Chondrocyte (in vitro differentiated cells): ENCODE measurements at places on chromosomes 16 and 17. TPM values are rescaled to one million over a fixed set of nuclear protein-coding genes. Genes with fewer than 3 reads are reported as not detected.

GRCh38 chr17:69975808-69976207 lies 99.2 kb upstream of the KCNJ16 start:
- no peaks in the 10 kb centered on the region for H3K36me3 ChIP-seq
- H3K27ac ChIP-seq = no peak overlapping the region
- H3K4me1 ChIP-seq = no peaks in the 10 kb centered on the region
- no peak overlapping the region for H3K4me3 ChIP-seq

GRCh38 chr17:33517746-33518145 lies 224.7 kb upstream of the ASIC2 start:
- no peaks in the 10 kb centered on the region for H3K27me3 ChIP-seq
- no peaks in the 10 kb centered on the region for H3K36me3 ChIP-seq
- DNase-seq = no peak
- no peak overlapping the region for H3K27ac ChIP-seq
- no peak overlapping the region for H3K4me3 ChIP-seq

DNA sequence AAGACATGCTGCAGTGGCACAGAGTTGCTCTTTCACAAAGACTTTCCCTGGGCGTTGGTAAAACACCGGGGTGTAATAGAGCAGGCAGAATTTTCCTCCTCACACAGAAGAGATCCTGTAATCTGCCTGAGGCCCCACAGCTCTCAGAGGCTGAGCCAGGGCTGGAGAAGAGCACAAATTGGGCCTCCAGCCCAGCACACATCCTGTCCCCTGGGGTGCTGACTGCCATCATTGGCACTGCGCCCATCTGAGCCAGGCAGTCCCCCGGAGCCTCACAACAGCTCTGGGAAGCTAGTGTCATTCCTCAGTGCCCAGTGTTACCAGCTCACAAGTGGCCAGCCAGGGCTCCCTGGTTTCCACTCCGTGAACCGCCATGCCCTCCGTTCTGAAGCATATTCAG lies 119.4 kb downstream of the SOCS1 start:
- H3K27me3 ChIP-seq = no peaks in the 10 kb centered on the region
- H3K36me3 ChIP-seq = peaks cover 2% of the 10 kb centered on the region
- no peak overlapping the region for H3K4me3 ChIP-seq
- DNase-seq = peak; percentile 75
- H3K4me1 ChIP-seq = peaks cover 88% of the 10 kb centered on the region

- H3K27ac ChIP-seq = no peak overlapping the region
- no peaks in the 10 kb centered on the region for H3K36me3 ChIP-seq
- H3K27me3 ChIP-seq = peaks cover 19% of the 10 kb centered on the region
These were observed 22.3 kb upstream of the SMPD3 start for GRCh38 chr16:68470461-68471150.

- peaks cover 51% of the 10 kb centered on the region for H3K4me1 ChIP-seq
- peak; percentile 96 for DNase-seq
- H3K4me3 ChIP-seq = peak within 1 kb of the TSS; percentile 99
- no peaks in the 10 kb centered on the region for H3K36me3 ChIP-seq
These were observed at the start of gene GLG1 for GRCh38 chr16:74606521-74607309. Gene GLG1, minus strand, starts transcription at chr16:74607114. Its CDS starts 20 bp downstream, at chr16:74607094.

- DNase-seq = no peak
- peaks cover 3% of the 10 kb centered on the region for H3K36me3 ChIP-seq
- H3K27ac ChIP-seq = no peak overlapping the region
- H3K4me1 ChIP-seq = peaks cover 26% of the 10 kb centered on the region
- no peak overlapping the region for H3K4me3 ChIP-seq
These were observed 474.4 kb downstream of the SLC39A11 start for GRCh38 chr17:72618001-72618509.

- DNase-seq = no peak
- H3K4me1 ChIP-seq = no peaks in the 10 kb centered on the region
- H3K27ac ChIP-seq = no peak within 1 kb of the TSS
These were observed at the start of gene ANKS4B for GRCh38 chr16:21233521-21234150. Gene ANKS4B, plus strand, starts transcription at chr16:21233699. Its CDS starts 39 bp downstream, at chr16:21233738.

- no peak for DNase-seq
- peaks cover 25% of the 10 kb centered on the region for H3K4me1 ChIP-seq
- H3K36me3 ChIP-seq = no peaks in the 10 kb centered on the region
- no peak overlapping the region for H3K27ac ChIP-seq
These were observed 24.8 kb upstream of the MPRIP start for GRCh38 chr17:17017343-17018014.

GRCh38 chr16:65574326-65574966 lies 452.6 kb upstream of the CDH11 start:
- peaks cover 33% of the 10 kb centered on the region for H3K4me1 ChIP-seq
- DNase-seq = no peak
- no peak overlapping the region for H3K4me3 ChIP-seq
- peaks cover 4% of the 10 kb centered on the region for H3K36me3 ChIP-seq
- H3K27ac ChIP-seq = no peak overlapping the region

DNA sequence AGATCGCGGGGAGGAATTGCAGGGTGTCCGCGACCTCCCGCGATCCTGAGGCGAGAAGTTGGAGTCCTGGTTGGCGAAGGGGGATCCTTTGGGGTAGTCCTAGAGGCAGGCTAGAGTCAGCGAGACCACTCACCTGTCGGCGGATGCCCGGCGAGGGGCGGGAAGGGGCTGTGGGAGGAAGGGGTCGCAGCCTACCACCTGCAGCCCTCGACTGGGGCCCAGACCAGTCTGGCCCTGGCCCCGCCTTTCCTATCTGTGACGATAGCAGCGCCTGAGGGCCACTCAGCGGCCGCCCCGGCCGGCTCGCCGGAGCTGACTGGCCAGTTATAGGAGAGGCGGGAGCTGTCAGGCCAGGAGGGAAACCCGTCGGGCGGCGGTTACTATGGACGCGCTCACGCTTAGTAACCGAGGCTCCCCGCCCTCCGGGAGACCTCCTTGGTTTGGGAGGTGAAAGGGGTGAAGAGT lies at the start of gene TEKT3:
TSS of gene TEKT3 (minus strand) at position 213 of the 465 bp plus-strand sequence. CDS start 10,012 bp downstream, outside the sequence.
- peak within 1 kb of the TSS; percentile 85 for H3K4me3 ChIP-seq
- H3K4me1 ChIP-seq = peaks cover 14% of the 10 kb centered on the region
- peaks cover 2% of the 10 kb centered on the region for H3K27me3 ChIP-seq
- peak within 1 kb of the TSS; percentile 33 for H3K27ac ChIP-seq

DNA sequence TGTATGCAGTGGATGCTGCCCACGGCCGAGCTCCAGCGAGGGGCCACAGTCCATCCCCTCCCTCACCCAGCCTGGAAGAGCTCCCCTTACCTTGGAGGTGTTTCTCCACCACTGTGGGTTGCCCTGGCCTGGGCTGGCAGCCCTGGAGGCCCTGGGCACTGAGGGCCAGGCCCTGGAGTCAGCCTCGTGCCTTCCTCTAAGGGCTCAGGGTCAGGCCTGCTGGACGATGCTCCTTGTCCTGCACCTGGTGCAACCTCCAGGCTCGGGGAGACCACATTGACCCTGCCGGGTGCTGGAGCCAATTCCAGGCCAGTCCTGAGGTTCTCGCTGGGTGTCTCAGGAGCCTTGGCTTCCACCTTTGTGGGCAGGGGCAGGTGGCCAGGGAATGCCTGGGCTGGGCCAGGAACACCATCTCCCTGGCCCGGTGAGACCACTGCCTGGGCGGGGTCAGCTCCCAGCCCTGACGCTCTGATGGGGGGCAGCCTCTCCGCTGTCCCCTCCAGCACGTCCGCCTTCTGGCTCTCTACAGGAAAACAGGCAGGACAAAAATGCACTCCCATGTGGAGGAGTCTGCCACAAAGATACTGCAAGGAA lies 10.4 kb downstream of the MYLK3 start:
- no peak overlapping the region for H3K4me3 ChIP-seq
- peaks cover 2% of the 10 kb centered on the region for H3K27me3 ChIP-seq
- no peak for DNase-seq
- H3K4me1 ChIP-seq = no peaks in the 10 kb centered on the region

- DNase-seq = no peak
- H3K4me3 ChIP-seq = no peak overlapping the region
- H3K36me3 ChIP-seq = no peaks in the 10 kb centered on the region
- peaks cover 37% of the 10 kb centered on the region for H3K4me1 ChIP-seq
- H3K27ac ChIP-seq = no peak overlapping the region
- H3K27me3 ChIP-seq = no peaks in the 10 kb centered on the region
These were observed 619.9 kb upstream of the SOX9 start for GRCh38 chr17:71500761-71501555.

- no peak overlapping the region for H3K27ac ChIP-seq
- peaks cover 24% of the 10 kb centered on the region for H3K36me3 ChIP-seq
- H3K4me3 ChIP-seq = no peak overlapping the region
- DNase-seq = no peak
These were observed 21.4 kb downstream of the MARVELD3 start for GRCh38 chr16:71647391-71647790.

GRCh38 chr17:35447499-35447898 lies 1.1 kb downstream of the SLFN13 start:
- peaks cover 12% of the 10 kb centered on the region for H3K27me3 ChIP-seq
- peaks cover 12% of the 10 kb centered on the region for H3K4me1 ChIP-seq
- H3K27ac ChIP-seq = no peak overlapping the region
- H3K36me3 ChIP-seq = no peaks in the 10 kb centered on the region
- H3K4me3 ChIP-seq = peak overlapping the region; percentile 31

DNA sequence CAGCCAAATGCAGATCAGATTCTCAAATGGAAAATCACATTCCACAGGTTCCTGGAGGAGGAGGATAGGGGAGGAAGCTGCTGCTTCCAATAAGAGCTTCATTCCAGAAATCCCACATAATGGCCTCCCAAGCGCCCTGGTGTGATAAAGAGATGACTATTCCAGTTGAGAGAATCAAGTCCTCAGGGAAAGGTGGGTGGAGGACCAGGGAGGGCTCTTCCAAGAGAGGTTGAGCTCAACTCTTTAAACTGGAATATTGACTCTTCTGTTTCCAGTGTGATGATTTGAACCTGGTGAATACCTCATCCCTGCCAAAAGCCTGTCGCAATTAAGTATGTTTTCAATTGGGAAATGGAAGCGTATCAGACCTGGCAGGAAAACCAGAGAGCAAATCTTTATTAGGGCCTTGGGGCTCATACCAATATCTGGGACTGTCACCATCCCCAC lies 81.4 kb upstream of the DYNLRB2 start:
- H3K4me3 ChIP-seq = no peak overlapping the region
- H3K4me1 ChIP-seq = peaks cover 6% of the 10 kb centered on the region
- H3K27me3 ChIP-seq = peaks cover 20% of the 10 kb centered on the region
- H3K36me3 ChIP-seq = no peaks in the 10 kb centered on the region

DNA sequence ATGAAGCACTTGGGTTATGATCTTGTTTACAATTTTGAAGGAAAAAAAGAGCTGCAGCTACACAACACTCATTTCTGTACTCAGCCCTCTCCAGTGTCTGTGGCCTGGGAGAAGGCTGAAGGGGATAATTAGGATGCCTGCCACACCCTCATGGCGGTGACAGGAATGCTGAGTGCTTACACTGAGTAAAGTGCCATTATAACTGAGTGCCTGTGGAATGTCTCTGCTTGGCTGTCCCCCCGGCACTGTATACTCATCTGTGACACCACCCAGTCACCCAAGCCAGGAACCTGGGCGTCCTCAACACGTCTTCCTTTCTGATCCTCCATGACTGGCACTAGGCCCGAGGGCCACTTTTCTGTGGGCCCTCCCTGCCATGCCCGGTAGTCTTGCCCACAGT lies 3.5 kb upstream of the MRPL38 start:
- peak overlapping the region; percentile 17 for H3K27ac ChIP-seq
- peaks cover 3% of the 10 kb centered on the region for H3K36me3 ChIP-seq
- DNase-seq = no peak
- H3K27me3 ChIP-seq = no peaks in the 10 kb centered on the region
- H3K4me1 ChIP-seq = peaks cover 9% of the 10 kb centered on the region
- H3K4me3 ChIP-seq = no peak overlapping the region

- H3K4me3 ChIP-seq = no peak overlapping the region
- peaks cover 2% of the 10 kb centered on the region for H3K27me3 ChIP-seq
- H3K36me3 ChIP-seq = peaks cover 1% of the 10 kb centered on the region
- no peak overlapping the region for H3K27ac ChIP-seq
- no peak for DNase-seq
These were observed 81.7 kb downstream of the GOSR1 start for GRCh38 chr17:30558686-30559545.

DNA sequence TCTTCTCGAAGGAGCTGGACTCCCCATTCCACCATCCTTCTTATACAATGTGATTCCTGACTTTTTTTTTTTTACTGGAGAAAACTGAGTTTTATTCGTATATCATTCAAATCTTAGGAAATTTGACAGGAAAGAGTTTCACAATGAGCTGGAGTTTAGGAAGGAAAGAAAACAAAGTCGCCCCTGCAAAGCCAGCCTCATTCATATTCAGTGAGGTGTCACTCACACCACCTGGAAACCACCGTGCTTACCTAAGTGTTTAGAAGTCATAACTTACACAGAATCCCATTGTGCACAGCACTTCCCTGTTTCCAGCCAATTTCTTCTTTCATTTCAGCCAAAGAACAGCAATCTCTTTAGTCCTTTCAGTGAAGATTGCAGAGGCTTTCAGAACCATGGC lies 90.3 kb upstream of the CHMP6 start:
- peaks cover 29% of the 10 kb centered on the region for H3K36me3 ChIP-seq
- no peak overlapping the region for H3K27ac ChIP-seq
- DNase-seq = no peak
- H3K4me3 ChIP-seq = no peak overlapping the region
- peaks cover 12% of the 10 kb centered on the region for H3K4me1 ChIP-seq
- H3K27me3 ChIP-seq = no peaks in the 10 kb centered on the region

GRCh38 chr16:50611332-50611934 lies 63.2 kb downstream of the NKD1 start:
- DNase-seq = no peak
- H3K27me3 ChIP-seq = no peaks in the 10 kb centered on the region
- peaks cover 52% of the 10 kb centered on the region for H3K4me1 ChIP-seq
- no peak overlapping the region for H3K27ac ChIP-seq

DNA sequence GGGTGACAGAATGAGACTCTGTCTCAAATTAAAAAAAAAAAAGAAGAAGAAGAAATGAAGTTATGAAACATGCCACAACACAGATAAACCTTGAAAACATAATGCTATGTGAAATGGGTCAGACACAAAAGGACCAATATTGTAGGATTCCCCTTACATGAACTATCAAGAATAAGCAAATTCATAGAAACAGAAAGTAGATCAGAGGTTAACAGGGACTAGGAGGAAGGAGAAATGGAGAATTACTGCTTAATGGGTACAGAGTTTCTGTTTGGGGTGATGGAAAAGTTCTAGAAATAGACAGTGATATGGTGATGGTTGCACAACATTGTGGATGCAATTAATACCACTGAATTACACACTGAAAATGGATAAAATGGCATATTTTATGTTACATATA lies 16.3 kb downstream of the RANBP10 start:
- no peak overlapping the region for H3K4me3 ChIP-seq
- H3K4me1 ChIP-seq = no peaks in the 10 kb centered on the region
- H3K27ac ChIP-seq = no peak overlapping the region

Gene CDH13
- total RNA-seq = 28.1 to 49.3 TPM (median 45.1 TPM) in 3 replicates

Gene KRTAP4-9
- total RNA-seq = not detected in 3 replicates

Gene PIGQ
- 34.1 to 57.1 TPM (median 37.3 TPM) in 3 replicates for total RNA-seq

Gene RAB37
- total RNA-seq = 0.15 TPM in 1 of 3 replicates, not detected in the others

Gene CCL7
- not detected in 3 replicates for total RNA-seq

Gene C17orf100
- 2.0 to 3.0 TPM (median 2.9 TPM) in 3 replicates for total RNA-seq

Gene TMEM238L
- not detected in 3 replicates for total RNA-seq
